ENCODE measurements at places on chromosomes 3 and 15. TPM values are rescaled to one million over a fixed set of nuclear protein-coding genes. Genes with fewer than 3 reads are reported as not detected.
A peak's percentile ranks its signal among the peaks of the same experiment; 100 is the strongest.

DNA sequence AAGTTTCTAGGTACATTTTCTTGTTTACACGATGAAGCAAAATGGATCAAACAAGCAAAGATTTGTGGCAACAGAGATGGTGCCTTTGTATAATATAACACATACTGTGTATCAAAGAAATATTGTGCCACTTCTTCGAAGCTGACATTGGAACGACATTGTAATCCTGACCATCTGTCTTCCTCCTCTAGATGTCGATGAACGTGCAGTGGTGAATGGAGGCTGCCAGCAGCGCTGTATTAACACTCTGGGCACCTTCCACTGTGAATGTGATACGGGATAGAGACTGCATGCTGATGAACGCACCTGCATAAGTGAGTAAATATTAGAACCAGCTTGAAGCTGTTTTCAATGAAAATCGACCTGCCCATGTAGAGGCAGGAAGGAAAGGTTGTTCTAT is 613.3 kb upstream of the GOLIM4 start:
- DNase-seq: no peak
- H3K27ac ChIP-seq: no peak overlapping the region
- H3K36me3 ChIP-seq: no peaks in the 10 kb centered on the region
- no peak overlapping the region for H3K4me3 ChIP-seq
- no peaks in the 10 kb centered on the region for H3K4me1 ChIP-seq

DNA sequence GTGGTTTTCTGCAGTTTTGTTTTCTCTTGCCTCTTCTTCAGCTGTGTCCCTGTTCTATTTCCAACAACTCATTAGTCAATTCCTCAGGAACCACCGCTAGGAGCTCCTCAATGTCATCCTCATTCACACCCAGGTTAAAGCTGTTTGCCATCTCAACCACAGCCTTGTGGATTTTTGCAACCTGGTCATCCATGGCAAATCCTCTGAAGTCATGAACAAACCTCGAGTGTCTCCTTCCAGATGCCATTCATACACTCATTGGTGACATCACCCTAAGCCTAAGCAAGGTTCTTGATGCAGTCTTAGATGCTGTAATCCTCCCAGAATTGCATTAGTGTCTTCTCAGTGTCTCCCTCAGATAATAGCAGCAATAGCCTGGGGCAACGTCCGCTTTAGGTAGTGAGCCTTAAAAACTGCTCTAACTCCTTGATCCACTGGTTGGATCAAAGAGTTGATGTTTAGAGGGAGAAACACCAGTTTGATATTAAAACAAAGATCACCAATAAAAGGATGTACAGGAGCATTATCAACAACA is 31.5 kb upstream of the ZNF502 start:
- peaks cover 3% of the 10 kb centered on the region for H3K4me1 ChIP-seq
- H3K27ac ChIP-seq: no peak overlapping the region
- no peak for DNase-seq
- no peaks in the 10 kb centered on the region for H3K36me3 ChIP-seq
- H3K27me3 ChIP-seq: no peaks in the 10 kb centered on the region
- H3K4me3 ChIP-seq: no peak overlapping the region

DNA sequence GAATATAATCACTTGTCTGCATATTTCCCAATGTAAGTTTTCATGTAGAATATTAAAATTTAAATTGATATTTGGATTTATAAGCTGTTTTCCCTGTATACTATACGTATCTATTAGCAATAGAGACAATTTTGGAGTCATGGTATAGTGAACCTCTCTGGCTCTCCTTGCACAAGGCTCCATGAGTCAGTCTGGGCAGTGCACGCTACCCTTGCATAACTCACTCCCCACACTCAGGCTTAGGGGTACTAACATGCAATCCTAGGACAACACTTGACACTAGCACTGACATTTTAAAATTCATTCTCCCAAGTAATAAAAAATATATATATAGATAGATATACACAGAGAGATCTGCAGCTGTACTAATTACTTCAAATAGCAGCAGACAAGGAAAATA is 39.2 kb downstream of the SLC24A1 start:
- H3K27ac ChIP-seq: no peak overlapping the region
- H3K36me3 ChIP-seq: no peaks in the 10 kb centered on the region
- H3K27me3 ChIP-seq: no peaks in the 10 kb centered on the region
- no peaks in the 10 kb centered on the region for H3K4me1 ChIP-seq
- H3K4me3 ChIP-seq: no peak overlapping the region

GRCh38 chr3:196169836-196170240 is 41.4 kb downstream of the ZDHHC19 start:
- H3K27me3 ChIP-seq: no peaks in the 10 kb centered on the region
- no peak overlapping the region for H3K27ac ChIP-seq
- no peaks in the 10 kb centered on the region for H3K36me3 ChIP-seq
- H3K4me3 ChIP-seq: no peak overlapping the region
- H3K4me1 ChIP-seq: peaks cover 4% of the 10 kb centered on the region

The ACTR8 gene
- total RNA-seq: 21.2 TPM

DNA sequence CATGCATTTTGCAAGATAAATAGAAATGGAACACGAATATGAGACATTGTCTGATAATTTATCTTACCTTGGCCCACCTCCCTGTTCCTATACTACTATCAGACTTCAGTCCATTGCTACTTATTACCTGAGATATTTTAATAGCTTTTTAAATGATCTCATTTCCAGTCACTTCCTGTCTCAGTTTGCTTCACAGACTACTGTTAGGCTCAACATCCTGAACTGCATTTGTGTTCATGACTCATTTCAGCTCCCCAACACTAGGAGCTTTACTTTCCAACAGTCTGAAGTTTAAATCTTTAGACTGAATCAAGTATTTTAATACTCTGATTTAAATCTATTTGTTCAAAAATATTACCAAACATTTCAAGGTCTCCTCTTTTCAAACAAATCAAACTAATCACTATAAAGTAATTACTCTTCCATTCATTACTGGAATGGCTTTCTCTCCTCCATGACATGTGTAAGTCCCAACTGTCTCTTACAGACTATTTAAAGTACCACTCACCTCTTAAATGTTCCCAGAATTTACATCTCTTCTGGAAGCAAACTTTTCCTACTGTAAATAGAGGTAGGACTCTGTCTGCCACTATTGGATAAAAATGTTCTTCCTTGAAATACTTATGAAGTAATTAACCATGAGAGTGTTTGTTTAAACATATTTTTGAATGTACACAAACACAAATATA is 1277.6 kb downstream of the ZPLD1 start:
- H3K4me1 ChIP-seq: no peaks in the 10 kb centered on the region
- no peaks in the 10 kb centered on the region for H3K36me3 ChIP-seq
- H3K4me3 ChIP-seq: no peak overlapping the region
- no peaks in the 10 kb centered on the region for H3K27me3 ChIP-seq

DNA sequence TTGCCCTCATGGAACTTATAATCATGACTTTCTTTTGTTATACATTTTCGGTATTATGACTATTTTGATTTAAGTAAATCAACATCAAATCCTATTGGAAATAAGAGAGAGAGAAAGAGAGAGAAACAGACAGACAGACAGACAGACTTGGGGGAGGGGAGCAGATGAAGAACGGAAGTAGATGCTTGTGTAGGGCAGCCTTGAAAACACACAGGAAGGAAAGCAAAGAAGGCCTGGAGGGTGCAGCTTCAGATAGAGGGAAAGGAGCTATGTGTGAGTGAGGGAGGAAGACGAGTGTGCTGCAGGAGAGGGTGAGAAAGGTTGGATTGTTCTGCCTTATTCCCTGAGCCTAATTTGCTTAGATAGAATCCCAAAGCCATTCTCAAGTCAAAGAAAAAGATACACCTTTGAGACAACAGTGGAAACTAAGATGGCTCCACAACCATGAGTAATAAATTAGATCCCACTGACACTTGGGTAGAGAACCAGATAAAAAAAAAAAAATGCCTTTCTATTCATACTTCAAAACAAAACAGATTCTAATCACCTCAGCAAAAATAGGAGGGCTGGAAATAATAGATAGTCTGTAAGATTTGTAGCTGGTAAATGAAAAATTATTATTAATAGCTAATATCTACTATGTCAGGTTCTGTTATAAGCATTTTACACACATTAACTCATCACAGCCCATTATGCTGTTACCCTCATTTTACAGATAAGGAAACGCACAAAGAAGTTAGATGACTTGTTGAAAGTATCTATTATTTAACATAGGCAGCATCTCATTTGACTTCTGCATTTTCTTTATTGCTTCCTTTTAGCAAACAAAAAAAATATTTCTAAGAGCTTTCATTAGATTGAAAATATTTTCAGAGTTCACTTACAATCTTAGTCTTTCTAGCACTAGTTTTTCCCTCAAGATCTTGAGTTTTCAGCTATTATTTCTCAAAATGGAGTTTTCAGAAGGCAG is 214.1 kb downstream of the TNIK start:
- no peak for DNase-seq
- H3K36me3 ChIP-seq: no peaks in the 10 kb centered on the region
- no peaks in the 10 kb centered on the region for H3K27me3 ChIP-seq
- H3K27ac ChIP-seq: no peak overlapping the region

The CHDH gene
- total RNA-seq: 0.50 TPM

DNA sequence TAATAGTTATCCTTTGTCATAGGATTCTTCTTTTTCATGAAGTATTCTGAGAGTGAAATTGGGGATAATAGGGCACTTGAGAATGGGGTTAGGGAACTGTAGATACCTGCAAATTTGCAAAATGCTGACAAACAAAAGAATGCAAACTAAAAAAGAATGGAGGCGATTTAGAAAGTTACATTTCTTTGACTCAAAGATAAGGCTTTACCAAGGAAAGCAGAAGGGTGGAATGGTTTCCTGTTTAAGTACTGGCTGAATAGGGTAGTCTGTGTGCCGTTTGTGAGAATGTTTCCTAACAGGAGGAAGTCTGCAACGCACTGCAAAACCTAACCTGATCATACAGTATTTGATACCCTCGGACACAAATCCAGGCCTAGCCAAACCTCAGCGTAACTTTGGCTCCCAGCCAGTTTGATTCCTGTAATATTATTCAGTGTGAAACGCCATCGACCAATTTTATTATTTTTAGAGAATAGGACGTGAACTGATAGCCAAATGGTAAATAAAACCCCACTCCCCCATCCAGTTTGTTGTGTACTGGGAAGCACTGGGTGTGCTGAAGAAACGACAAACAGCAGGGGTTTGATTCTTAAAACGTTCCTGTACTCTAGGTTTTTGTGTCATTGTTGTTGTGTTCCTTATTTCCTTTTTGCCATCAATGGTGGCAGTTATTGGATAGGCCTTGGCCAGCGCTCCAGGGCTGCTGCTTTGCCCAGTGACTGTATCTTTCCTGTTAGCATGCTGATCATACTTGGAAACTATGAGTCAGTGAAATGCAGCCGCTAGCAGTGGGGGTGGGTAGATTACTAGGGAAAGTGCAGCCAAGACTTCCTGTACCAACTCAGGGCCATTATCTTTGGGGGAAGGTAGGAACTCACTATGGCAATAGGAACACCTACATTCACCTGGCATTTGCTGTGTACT is 148.0 kb upstream of the TBL1XR1 start:
- peak overlapping the region; percentile 61 for H3K27ac ChIP-seq
- H3K36me3 ChIP-seq: no peaks in the 10 kb centered on the region
- peak overlapping the region; percentile 21 for H3K4me3 ChIP-seq
- peaks cover 17% of the 10 kb centered on the region for H3K4me1 ChIP-seq
- no peaks in the 10 kb centered on the region for H3K27me3 ChIP-seq
- no peak for DNase-seq

GRCh38 chr3:119778811-119779210 is 3.1 kb upstream of the NR1I2 start:
- H3K4me1 ChIP-seq: peaks cover 2% of the 10 kb centered on the region
- DNase-seq: no peak
- no peak overlapping the region for H3K27ac ChIP-seq
- peaks cover 3% of the 10 kb centered on the region for H3K36me3 ChIP-seq
- no peaks in the 10 kb centered on the region for H3K27me3 ChIP-seq

The CELF6 gene
- total RNA-seq: 1.9 TPM

DNA sequence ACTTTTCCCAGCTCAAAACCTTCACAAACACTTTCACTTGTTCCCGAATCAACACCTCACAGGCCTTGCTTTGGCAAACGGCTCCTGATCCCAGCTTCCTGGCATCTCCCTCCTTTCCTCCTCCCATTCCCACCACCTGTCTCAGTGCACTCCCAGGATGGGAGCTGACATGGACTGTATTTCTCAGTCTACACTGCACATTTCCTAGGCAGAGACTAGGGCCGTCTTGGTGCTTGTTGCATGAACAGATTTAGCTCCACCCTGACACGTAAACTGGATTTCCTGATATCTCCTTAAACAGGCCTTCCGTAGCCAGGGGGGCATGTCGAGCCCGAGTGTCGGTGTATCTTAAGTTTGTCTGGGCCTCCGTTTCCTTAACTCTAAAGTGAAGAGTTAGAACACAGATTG is 790 bp upstream of the WHAMM start:
- H3K4me1 ChIP-seq: peaks cover 26% of the 10 kb centered on the region
- DNase-seq: no peak
- peaks cover 9% of the 10 kb centered on the region for H3K27me3 ChIP-seq

The CHRD gene
- total RNA-seq: not detected

- no peak overlapping the region for H3K27ac ChIP-seq
- no peaks in the 10 kb centered on the region for H3K27me3 ChIP-seq
- no peaks in the 10 kb centered on the region for H3K36me3 ChIP-seq
- no peaks in the 10 kb centered on the region for H3K4me1 ChIP-seq
Measured at GRCh38 chr3:60434950-60435349, 816.3 kb downstream of the FHIT start.

- no peaks in the 10 kb centered on the region for H3K36me3 ChIP-seq
- H3K4me1 ChIP-seq: no peaks in the 10 kb centered on the region
- DNase-seq: no peak
- no peak overlapping the region for H3K27ac ChIP-seq
- peaks cover 10% of the 10 kb centered on the region for H3K27me3 ChIP-seq
Measured at GRCh38 chr15:49696433-49696832, 75.6 kb downstream of the DTWD1 start.

- no peaks in the 10 kb centered on the region for H3K36me3 ChIP-seq
- DNase-seq: no peak
- H3K4me3 ChIP-seq: peak overlapping the region; percentile 80
- H3K27ac ChIP-seq: peak overlapping the region; percentile 63
- peaks cover 5% of the 10 kb centered on the region for H3K4me1 ChIP-seq
Measured at GRCh38 chr15:58410353-58410752, 21.4 kb upstream of the LIPC start.

The SYNM gene
- 2.7 TPM for total RNA-seq

The COL6A5 gene
- total RNA-seq: not detected

Measured in T-helper 17 cell (primary cell).